Activated naive CD4-positive, alpha-beta T cell treated with anti-CD3 and anti-CD28 coated beads for 36 hours (primary cell): ENCODE measurements at places on chromosomes 5 and 9. TPM values are rescaled to one million over a fixed set of nuclear protein-coding genes. Genes with fewer than 3 reads are reported as not detected.

The GIN1 gene
- total RNA-seq, result 11.0 TPM

The IFNA4 gene
- not detected for total RNA-seq

The IFNK gene
- total RNA-seq, result 0.24 TPM

The ALAD gene
- total RNA-seq, result 16.1 TPM

The EPB41L4B gene
- total RNA-seq, result 0.25 TPM
